T follicular helper cell (primary cell): ENCODE measurements at places on chromosomes 3 and 15.

DNA sequence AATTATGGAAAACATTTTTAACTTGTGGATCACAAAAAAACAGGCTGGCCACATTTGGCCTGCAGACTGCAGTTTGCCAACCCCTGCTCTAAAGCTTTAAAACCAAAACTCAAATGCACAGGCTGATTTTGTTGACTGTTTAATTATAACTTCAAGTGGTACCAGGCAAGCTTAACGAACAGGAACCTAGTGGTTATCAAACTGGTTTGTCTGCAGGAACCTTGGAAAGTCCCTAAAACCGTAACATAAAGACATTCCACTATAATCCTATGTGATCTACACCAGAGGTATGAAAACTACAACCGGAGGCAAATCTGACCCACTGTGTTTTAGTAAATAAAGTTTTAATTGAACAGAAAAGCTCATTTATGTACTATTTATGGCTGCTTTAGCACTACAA lies 52.4 kb downstream of the TBL1XR1 start:
- DNase-seq, result no peak

DNA sequence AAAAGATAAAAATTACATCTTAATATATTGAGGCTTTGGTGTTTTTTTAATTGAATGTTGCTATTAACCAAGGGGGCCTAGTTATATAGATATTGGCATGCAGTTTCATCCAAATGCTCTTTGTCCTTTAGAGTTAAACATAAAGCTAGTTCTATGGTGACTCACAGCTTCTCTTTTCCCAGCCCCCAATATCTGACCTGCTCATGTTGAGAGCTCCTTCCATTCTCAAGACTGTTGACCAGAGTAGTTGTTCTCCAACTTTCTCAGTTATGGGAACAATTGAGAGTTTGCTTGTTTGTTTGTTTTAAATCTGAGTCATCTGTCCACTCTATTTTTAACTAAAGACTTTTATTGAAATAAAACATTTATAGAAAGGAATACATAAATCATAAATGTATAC lies 15.8 kb upstream of the RARB start:
- no peak for DNase-seq

DNA sequence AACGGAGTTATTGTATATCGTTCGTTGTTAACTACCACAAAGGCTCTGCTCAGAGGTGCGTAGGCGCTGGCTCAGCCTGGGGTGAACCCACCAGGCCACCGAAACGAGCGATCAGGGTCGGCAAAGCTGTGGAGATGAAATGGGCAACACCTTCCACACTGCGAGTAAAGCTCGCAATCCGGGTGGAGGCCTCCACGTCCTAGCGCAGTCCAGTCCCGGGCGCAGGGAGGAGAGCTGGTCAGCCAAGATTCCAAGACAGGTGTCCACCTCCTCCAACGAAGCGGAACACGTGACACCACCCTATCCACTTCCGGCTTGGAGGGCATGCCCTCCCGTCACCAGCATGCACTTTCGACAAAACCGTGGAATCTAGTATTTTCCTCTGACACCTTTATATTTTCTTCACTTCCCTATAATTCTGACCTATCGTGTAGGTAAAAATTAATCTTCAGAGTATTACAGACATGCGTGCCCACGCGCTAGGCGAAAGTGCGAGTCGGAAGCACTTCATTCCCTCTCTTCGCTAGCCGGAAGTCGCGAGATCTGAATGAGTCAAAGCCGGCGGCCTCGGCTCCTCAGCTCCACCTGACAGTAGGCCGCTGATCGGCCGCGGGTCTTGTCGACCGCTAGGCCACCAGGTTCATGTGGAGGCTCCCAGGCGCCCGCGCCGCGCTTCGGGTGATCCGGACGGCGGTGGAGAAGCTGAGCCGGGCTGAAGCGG lies at the start of gene PDE12:
Gene PDE12, plus strand, starts transcription at position 537 of the 721 bp plus-strand sequence. Its CDS starts 106 bp downstream, at position 643.
- DNase-seq, result peak; percentile 62

GRCh38 chr3:63814237-63814636 lies 4.9 kb upstream of the C3orf49 start:
- no peak for DNase-seq

DNA sequence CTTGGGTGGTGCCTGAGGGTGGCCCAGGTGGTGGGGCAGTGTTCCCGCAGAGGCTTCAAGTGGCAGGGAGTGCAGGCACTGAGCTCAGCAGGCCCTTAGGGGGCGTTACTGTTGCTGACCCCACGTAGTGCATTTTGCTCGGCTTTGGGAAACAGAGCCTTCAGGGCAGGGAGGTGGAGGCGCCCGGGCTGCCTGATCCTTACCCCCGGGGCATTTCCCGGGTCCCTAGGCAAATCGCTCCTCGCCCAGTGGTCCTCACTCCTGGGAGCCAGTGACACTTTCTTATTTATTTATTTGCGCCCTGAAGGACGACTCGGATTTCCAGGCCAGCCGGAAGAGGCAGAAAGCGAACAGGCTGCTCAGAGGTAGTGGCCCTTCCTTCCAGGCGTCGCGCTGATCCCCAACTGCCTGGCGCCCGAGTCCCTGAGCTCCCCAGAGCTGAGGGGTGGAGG lies 10.1 kb upstream of the FOXB1 start:
- DNase-seq, result no peak

GRCh38 chr15:48577469-48577868 lies 68.0 kb downstream of the FBN1 start:
- DNase-seq, result no peak

DNA sequence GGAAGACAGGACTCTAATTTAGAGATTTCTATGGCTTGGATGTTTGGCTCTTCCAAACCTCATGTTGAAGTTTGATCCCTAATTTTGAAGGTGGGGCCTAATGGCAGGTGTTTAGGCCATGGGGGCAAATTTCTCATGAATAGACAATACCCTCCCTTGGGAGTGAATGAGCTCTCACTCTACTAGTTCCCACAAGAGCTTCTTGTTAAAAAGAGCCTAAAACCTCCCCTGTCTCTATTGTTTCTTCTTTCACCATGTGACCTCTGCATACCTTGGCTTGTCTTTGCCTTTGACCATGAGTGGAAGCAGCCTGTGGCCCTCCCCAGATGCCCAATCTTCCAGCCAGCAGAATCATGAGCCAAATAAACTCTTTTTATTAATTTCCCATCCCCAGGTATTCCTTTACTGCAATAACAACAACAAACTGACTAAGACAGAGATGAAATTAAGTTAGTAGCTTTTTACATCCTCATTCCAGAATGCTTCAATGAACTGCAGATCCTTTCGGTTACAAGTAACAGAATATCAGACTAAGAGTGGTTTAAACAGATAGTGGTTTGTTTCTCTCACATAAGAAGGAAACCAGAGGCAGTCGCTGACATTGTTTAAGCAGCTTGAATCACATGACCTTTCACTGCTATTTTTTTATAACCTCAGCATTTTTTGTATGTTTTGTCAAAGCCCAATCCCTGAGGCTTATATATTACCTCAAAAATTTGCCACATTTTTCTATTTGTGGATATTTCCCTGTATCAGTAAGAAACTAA lies 1013.3 kb upstream of the SEMA6D start:
- DNase-seq, result no peak

GRCh38 chr15:78790027-78790426 lies 21.2 kb downstream of the ADAMTS7 start:
- no peak for DNase-seq

GRCh38 chr3:135159681-135160247 lies 364.7 kb downstream of the EPHB1 start:
- no peak for DNase-seq

DNA sequence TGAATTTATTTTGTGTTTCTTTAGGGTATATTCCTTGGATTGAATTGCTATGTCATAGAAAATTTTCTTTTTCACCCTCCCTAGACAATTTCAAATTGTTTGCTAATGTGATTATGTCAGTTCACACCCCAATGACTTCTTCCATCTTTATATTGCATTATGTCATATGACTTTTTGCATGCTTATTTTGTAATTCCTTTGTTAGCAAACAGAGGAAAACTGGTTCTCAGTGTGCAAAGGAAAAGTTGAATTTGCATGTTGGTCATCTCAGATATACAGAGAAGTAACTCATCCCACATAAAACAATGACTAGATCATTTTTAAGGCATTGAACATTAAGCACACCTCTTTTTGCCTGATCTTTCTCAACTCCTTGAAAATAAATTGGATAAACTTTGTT lies 3.3 kb upstream of the RNF13 start:
- DNase-seq, result no peak

DNA sequence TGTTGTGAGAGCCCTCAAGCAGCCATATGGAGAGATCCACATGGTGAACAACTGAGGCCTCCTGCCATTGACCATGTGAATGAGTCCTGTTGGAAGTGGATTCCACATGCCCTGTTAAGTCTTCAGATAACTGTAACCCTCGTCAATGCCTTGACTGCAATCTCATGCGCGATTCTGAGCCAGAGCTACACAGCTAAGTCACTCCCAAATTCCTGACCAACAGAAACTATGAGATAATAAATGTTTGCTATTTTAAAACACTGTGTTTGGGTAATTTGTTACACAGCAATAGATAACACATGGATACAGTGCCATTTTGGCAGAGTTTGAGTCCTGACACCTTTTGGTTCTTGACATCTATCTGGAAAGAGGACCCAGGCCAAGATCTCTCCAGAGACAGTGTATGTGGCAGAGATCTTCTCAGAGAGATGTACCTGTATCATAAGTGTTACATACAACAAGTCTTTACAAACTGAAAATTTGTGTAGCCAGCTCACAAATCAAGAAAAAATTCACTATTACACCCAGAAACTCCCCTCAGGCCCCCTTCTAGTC lies 34.5 kb upstream of the BNC1 start:
- no peak for DNase-seq
